ENCODE measurements at places on chromosomes 1 and 21.

DNA sequence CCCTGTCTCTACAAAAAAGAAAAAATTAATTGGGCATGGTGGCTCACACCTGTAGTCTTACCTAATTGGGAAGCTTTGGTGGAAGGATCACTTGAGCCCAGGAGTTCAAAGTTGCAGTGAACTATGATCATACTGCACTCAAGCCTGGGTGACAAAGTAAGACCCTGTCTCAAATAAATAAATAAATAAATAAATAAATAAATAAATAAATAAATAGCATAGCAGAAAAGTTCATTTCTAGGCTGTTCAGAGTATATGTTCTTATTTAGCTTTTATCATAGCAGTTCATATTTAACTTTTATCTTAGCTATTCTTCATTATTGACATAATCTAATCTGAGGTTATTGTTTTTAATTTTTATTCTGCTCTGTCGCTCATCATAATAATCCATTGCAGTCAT lies 8.7 kb upstream of the SEC16B start:
- no peak for DNase-seq

DNA sequence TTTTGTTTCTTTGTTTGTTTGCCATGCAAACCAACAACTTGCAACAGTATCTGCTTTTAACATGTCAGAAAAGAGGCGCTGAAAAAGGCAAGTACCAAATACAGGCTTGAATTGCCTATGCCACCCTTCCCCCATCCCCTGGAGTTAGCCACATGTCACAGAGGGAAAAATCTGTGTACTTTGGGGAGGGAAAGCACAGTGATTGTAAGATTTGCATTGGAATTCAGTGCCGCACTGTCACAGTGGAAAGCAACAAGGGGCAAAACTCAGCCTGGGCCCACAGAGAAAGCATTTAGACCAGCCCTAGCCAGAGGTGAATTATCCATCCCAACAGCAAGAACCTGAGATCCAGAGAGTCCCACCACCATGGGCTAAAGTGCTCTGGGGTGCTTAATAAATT lies 52.4 kb upstream of the ACADM start:
- no peak for DNase-seq

GRCh38 chr1:156176610-156177210 lies 17.2 kb upstream of the SLC25A44 start:
- no peak for DNase-seq

DNA sequence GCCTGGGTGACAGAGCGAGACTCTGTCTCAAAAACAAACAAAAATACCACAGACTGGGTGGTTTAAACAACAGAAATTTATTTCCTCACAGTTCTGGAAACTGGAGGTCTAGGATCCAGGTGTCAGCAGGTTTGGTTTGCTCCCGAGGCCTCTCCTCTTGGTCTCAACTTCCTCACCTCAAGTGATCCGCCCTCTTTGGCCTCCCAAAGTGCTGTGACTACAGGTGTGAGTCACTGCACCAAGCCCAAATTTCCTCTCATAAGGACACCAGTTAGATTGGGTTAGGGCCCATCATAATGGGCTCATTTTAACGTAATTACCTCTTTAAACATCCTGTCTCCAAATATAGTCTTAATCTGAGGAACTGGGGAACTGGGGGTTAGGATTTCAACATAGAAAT lies 35.5 kb downstream of the MFSD2A start:
- DNase-seq = no peak

- no peak for DNase-seq
Observed at GRCh38 chr1:216632980-216633379, 90.2 kb downstream of the ESRRG start.

- DNase-seq = peak; percentile 23
Observed at GRCh38 chr1:39973503-39974135, 18.7 kb downstream of the MFSD2A start.

GRCh38 chr1:59179673-59180072 lies 117.2 kb upstream of the FGGY start:
- no peak for DNase-seq

- no peak for DNase-seq
Observed at GRCh38 chr1:173733912-173734311, 19.1 kb downstream of the KLHL20 start.

GRCh38 chr1:214125819-214126218 lies 138.0 kb downstream of the PROX1 start:
- DNase-seq = no peak

- DNase-seq = no peak
Observed at GRCh38 chr1:241782396-241782795, 65.6 kb upstream of the EXO1 start.

DNA sequence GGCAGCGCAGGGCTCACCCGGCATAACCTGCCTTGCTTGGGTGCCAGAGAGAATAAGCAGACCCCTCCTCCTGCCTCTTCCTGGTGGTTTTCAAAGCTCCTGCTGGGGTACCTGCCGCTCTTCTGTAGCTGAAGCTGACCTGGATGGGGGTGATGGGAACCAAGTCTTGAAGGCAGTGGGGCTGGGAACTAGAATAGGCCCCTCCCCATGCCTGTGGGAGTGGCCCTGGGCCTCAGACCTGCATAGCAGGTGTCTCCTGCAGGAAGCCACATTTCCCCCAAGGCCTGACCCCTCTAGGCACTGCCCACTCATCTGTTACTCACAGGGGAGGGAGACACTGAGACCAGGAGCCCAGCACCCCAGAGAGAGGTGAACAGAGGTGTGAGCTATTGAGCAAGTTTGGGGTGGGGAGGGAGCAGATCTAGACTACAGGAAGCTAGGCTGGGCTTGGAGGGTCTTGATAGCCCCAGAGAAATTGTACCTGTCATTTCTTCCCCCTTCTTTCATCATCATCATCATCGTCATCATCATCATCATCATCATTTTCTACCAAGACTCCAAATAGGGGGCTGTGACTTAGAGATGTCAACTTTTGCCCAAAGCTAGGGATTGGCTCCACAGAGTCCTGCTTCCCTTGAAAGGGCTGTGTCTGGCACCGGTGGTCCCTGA lies 10.1 kb downstream of the PADI1 start:
- DNase-seq = no peak

GRCh38 chr1:109718495-109718894 lies 6.4 kb downstream of the GSTM5 start:
- peak; percentile 15 for DNase-seq

GRCh38 chr1:229907884-229908638 lies 159.0 kb upstream of the GALNT2 start:
- DNase-seq = no peak

- DNase-seq = no peak
Observed at GRCh38 chr1:154593390-154593789, 14.6 kb downstream of the ADAR start.

DNA sequence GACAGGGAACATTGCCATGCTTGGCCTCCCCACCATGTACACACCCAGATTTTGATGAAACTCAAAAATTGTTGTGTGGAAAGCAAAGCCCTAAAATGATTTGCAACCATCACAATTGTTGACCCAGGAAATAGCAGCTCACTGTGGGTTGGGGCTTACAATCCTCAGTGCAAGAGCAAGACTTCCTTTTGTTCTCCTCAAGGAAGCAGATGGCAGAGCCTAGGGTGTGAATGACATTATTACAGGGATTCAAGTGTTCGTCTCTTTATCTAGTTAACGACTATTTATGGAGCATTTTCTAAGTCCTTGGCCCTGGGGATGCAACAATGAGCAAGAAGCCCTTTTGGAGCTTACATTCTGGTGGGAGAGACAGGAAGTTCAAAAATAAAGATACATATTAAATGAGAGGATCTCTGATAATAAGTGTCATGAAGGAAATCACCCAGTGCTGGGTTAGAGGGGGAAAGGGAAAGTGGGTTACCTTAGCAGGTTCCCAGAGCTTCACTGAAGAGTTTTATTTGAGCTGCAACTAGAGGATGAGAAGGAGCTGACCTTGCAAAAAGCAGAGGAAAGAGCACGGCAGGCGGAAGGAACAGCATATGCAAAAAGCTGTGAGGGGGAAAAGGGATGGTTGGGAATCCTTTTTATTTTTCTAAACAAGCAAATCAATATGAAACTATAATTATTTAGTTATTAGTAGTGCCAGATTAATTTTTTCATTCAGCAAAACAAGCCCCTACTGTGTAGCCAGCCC lies 38.5 kb upstream of the ID3 start:
- DNase-seq = no peak

GRCh38 chr1:201506092-201506491 lies 831 bp downstream of the CSRP1 start:
- DNase-seq = no peak

GRCh38 chr1:233102341-233102740 lies 151.9 kb downstream of the NTPCR start:
- no peak for DNase-seq

DNA sequence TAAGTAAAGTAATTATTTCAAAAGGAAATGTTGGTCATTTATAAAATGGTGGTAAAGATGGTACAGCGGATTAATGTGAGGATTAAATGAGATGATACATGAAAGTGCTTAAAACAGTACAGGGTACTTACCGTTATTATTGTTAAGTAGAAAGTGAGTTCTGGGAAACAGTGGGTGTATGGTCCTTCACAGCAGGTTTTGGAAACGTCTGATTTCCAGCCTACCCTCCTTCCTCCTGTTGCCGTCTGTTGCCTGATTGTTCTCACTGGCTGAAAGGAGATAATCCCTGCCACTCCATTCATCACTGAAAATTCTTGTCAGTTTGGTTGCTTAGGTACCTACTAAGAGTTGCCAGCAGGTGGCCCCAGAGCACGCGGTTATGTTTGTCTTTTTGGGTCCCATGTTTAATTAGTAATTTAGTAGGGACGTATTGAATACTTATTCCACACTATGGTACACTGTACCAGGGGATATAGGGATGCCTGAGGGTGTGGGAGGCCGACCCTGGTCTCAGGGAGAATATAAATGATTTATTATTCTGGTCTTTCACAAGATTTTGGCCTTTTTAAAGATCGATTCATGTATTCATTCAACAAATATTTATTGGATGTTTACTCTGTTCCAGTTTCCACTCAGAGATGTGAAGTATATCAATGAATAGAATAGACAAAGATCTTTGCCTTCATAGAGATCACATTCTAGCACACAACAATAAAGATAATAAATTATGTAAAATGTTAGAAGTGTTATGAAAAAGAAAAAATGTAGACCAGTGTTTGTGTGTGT lies 30.8 kb upstream of the RPTN start:
- DNase-seq = peak; percentile 40

DNA sequence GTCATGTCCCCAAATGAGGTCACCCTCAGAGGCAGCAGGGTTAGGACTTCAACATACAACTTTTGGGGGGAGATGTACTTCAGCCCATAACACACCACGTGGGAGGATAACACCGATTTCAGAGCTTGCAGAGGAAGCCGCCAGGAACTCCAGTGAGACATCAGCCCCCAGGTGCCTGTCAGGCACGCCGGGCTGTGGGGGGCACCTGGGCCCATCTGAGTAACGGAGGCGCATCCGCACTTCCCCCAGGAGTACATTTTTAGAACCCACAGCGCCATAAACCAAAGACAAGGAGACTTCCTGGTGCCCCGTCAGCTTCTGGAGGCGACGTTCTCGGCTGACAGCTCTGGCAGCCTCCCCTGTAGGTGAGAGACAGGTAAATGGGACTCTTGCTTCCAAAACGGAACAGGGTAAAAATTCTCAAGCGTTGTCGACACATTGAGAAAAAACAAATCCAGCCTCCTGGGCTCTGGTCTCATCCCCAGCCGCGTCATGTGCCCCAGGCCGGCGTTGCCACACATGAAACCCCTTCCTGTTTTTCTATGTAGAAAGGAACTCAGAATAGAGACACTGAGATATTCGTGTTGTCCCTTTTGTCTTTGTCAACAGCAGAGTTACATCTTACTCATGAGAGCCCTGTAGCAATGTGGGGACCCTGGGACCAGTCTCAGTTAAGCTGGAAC lies 93.3 kb downstream of the PDE9A start:
- no peak for DNase-seq

- no peak for DNase-seq
Observed at GRCh38 chr1:73160759-73161158, 878.4 kb upstream of the NEGR1 start.

DNA sequence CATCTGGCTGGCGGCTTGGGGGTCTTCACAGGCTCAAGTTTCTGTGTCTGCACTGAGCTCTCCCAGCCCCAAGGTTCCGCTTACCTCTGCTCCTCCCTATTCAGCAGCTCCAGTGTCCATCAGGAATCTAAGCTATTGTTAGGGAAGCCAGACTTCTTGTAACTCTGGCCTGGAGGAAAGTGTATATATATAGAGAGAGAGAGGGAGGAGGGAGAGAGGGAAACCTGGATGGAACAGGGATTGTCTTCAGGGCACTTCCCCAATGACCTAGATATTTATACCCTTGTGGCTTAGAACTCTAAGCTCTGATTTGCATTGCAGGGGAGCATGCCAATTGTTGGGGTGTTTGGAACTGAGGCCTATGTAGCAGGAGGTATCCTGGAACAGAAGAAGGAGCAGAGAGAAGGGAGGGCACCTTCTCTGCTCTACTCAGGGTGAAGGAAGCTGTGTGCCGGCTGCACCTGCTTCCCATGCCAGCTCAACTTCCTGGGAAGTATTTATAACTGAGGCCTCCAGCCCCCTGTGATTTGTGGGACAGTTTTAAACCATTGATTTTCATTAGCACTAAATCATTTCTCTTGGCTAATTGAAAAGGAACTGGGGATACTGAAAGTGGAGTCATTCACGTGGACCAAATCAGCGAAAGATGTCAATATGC lies 70.9 kb downstream of the NAV1 start:
- DNase-seq = no peak

DNA sequence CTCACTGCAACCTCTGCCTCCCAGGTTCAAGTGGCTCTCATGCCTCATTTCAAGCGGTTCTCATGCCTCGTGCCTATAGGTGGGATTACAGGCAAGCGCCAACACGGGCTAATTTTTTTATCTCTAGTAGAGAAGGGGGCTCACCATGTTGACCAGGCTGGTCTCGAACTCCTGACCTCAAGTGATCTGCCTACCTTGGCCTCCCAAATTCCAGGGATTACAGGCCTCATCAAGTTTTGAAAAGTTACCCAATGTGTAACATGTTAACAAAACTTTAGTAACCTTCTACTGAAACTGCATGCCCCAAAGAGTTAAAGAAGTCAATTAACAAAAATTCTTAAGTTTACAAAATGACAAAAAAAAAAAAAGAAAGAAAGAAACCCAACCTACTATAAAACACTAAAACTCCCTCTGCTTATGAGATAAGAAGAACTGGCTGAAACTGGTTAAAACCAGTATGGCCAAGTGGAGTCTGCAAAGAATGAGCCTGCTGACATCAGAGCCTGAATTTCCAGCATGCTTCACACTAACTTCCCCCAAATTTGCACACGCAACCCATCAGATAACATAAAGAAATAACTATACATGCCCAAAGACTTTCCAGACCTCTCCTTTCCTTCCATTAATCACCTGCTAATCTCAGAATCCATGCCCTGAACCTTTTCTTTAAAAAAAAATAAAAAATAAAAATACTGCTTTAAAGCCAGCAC lies 25.5 kb upstream of the PSMG1 start:
- no peak for DNase-seq

GRCh38 chr1:25945761-25946160 lies 39.5 kb upstream of the STMN1 start:
- DNase-seq = no peak

GRCh38 chr1:32232558-32233304 lies 10.5 kb downstream of the EIF3I start:
- DNase-seq = no peak

- DNase-seq = peak; percentile 99
Observed at GRCh38 chr1:116556289-116557006, 14.4 kb downstream of the CD58 start.

All from astrocyte (in vitro differentiated cells and primary cell).